Kidney capillary endothelial cell (primary cell): ENCODE measurements at places on chromosomes 4 and X.

- DNase-seq = no peak
Measured at GRCh38 chrX:21747558-21747957, 10.4 kb downstream of the SMPX start.

GRCh38 chrX:44012484-44013096, 39.4 kb upstream of the NDP start:
- peak; percentile 73 for DNase-seq

GRCh38 chr4:99356992-99357391, 4.4 kb upstream of the ADH1C start:
- no peak for DNase-seq

- no peak for DNase-seq
Measured at GRCh38 chr4:124435274-124435950, 277.1 kb downstream of the ANKRD50 start.

DNA sequence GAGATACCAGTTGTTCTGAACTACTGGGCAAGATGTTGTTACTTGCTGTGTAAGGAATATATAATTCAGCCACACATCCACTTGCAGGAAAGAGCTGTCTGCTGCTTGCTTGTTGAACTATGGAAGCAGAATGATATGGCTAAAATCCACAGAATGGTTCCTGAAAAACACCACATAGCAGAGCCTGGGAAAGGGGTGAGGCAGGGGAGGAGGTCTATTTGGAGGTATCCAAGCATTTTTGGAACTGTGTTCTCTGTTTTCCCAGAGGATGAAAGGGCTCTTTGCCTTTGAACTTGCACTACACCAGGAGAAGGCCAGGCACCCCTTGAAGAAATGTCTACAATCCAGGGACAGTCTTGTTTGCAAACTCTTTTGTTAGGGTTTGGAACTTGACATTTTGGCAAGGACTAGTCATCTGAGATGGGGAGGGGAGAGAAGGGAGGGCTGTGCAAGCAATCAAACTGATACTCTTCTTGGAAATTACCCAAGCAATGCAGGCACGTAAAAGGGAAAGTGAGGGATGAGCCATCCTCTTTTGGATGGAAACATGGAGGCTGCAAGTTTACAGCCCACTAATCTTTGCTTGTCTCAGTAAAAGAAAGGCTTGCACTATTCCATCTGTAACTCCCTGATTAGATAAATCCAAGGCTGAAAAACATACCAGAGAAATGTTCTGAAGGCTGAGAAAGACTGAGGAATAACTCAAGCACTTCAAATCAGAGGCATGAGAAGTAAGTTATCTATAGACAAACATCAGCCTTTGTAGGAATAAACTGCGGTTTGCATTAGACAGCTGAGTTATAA, 141.0 kb downstream of the TSPAN5 start:
- DNase-seq = no peak

- DNase-seq = peak; percentile 25
Measured at GRCh38 chr4:141246243-141246642, 25.5 kb downstream of the ZNF330 start.

DNA sequence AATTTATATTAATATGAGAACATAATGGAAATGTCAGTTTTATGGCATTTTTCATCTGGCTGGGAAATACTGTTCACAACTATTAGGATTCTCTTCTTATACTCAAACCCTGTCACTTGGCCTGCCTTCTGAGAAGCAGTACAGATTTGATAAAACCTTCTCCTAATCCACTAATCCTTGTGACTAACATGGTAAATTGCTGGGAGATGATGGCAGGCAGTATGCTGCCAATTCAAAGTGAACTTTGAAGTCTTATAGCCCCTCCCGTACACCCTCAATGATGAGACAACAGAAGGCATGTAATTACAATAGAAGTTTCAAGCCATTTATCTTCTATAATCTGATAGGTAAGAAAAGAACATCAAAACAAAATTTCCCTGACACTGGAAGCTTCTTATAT, 36.9 kb downstream of the PAQR3 start:
- DNase-seq = no peak

- peak; percentile 82 for DNase-seq
Measured at GRCh38 chr4:76198411-76199237, 15.0 kb downstream of the SCARB2 start.

GRCh38 chrX:154795016-154795415, 10.3 kb downstream of the MPP1 start:
- no peak for DNase-seq

- no peak for DNase-seq
Measured at GRCh38 chr4:153261914-153262313, 57.7 kb downstream of the TRIM2 start.

GRCh38 chr4:55435141-55435841, 39.5 kb downstream of the TMEM165 start:
- DNase-seq = peak; percentile 14

GRCh38 chrX:107324493-107325310, 118.3 kb downstream of the DNAAF6 start:
- peak; percentile 0 for DNase-seq

DNA sequence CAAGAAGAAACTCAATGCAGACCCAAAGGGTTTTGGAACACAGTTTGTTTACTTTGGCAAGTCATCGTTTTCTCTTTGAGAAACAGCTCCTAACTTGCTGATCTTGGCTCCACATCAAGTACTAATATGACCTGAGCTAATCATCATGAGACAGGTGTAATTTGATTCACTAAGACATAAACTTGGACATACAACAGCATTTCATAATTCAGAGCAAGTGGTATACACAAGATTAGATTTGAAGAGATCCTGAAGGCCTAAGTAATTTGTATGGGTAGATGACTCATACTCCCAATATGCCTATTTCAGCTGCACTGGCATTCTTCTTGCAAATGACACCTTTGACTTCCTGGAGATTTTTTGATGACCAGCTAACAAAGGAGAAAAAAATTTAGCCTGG, 1521.7 kb downstream of the RPA4 start:
- no peak for DNase-seq

- DNase-seq = no peak
Measured at GRCh38 chr4:83083925-83084475, 30.5 kb downstream of the PLAC8 start.

DNA sequence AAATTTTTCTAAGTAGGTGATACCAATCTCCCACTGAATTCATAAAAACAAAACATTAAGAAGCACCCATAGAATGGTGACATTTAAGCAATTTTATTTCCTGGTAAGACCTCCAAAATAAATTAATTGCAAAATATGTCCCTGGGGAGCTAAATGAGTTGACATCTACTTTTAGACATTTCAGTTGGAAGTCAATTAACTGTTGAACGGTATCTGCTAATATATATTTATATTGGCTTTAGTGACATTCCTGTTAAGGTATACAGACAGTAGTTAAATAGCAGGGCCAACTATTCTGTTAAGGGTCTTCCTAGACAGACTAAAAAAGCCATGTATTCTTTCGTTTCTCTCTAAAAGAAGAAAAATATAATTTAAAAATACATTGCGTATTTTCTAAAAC, at the start of gene PRR27:
PRR27 (plus strand) TSS at position 301 of the 400 bp plus-strand sequence. CDS start 139 bp downstream, outside the sequence.
- no peak for DNase-seq

- DNase-seq = no peak
Measured at GRCh38 chr4:961351-962230, 11.8 kb downstream of the DGKQ start.

GRCh38 chr4:122481766-122482405, 25.4 kb upstream of the IL2 start:
- no peak for DNase-seq

DNA sequence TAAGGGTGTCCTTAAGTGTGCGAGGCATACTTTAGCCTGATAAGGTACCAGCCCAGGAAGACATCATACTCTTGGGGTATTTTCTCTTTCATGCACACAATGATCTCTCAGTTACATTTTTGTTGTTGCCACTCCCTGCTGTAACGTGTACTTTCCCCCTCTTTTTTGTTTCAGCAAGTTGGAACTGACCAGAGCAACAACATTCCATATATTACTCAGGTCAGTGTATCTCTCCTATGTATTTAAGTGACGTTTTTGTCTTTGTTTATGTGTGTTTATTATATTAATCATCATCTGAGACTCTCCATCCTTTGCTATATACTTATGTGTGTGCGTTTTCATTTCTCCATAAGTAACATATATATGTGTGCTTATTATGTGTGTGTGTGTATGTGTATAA, 71.3 kb upstream of the VBP1 start:
- DNase-seq = no peak

GRCh38 chr4:125780164-125780563, 465.4 kb downstream of the FAT4 start:
- DNase-seq = no peak

DNA sequence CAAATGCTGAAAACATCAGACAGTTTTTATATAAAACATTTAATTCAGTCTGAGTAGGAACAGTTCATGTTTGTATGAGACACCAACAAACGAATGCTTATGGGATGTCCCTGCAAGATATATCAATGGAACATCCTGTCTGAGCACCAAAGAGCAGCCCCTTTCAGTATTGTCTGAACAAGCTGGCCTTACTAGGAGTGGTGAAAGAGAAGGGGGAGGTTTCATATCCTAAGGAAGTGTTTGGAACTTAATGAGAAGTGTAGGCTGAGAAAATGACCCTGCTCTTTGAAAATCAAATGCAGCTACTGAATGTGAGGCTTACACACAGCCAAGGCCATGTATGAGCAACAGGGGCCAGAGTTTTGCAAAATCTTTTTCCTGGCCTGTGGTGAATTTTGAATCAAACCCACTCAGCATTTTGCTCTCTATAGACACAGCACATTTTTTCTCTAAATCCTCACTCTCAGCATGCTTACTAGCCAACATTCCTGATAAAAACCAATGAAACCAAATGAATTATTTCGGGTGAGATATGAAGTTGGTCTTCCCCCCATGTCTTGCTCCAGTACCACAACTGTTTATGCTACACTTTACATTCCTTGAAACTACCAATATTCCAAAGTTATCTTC, 119.4 kb downstream of the LUZP4 start:
- no peak for DNase-seq

GRCh38 chr4:145743641-145744040, 63.7 kb downstream of the C4orf51 start:
- DNase-seq = no peak

- no peak for DNase-seq
Measured at GRCh38 chrX:153866302-153867019, 19.5 kb downstream of the L1CAM start.

- peak; percentile 16 for DNase-seq
Measured at GRCh38 chr4:70721747-70722146, at the start of gene RUFY3. TSS of gene RUFY3 (plus strand) at chr4:70721964. CDS start at chr4:70722574, 610 bp downstream.

DNA sequence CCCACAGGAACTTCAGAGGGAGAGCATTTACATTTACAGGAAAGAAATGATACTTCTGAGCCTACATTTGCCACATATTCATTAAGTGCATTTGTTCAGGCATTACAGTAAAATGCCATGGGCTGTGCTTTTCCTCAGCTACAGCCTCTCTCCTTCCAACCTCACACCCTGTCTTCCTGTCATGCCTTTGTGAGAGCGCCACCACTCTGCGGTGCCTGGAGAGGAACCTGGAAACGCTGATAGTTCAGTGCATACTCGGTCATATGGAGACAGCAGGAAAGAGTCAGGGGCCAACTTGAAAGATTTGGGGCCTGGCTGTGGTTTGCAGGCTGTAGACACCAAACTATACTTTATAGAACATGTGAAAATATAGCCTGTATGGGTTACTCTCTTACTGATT, 40.5 kb downstream of the NFKB1 start:
- DNase-seq = no peak

DNA sequence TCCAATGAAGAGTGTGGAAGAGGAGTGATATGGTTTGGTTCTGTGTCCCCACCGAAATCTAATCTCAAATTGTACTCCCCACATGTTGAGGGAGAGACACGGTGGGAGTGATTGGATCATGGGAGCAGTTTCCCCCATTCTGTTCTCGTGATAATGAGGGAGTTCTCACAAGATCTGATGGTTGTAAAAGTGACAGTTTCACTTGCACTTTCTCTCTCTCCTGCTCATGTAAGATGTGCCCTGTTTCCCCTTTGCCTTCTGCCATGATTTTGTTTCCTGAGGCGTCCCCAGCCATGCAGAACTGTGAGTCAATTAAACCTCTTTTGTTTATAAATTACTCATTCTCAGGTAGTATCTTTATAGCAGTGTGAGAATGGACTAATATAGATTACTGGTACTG, 39.6 kb downstream of the FAM47C start:
- DNase-seq = no peak

DNA sequence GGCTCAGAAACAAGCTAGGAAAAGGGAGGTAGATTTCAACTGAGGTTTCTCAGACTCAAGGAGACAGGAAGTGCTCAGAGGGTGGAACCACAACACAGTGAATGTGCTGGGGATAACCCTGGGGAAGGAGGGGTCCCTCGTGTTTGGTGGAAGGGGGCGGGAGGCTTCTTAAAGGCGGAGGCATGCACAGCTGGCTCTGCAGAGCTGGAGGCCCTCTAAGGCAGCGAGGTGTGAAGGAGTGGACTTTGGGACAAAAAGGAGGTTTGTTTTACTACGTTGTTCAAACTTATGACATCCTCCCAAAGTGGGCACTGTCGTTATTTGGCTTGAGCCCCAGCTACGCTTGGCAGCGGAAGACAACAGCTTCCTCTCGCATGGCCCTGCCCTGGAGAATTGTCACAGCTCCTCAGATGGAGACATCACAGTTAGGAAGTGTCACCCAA, 21.7 kb upstream of the MTM1 start:
- DNase-seq = no peak

GRCh38 chr4:85913931-85914694, 439.2 kb downstream of the ARHGAP24 start:
- no peak for DNase-seq

- DNase-seq = no peak
Measured at GRCh38 chr4:3037957-3038461, 36.3 kb downstream of the HTT-AS start.

DNA sequence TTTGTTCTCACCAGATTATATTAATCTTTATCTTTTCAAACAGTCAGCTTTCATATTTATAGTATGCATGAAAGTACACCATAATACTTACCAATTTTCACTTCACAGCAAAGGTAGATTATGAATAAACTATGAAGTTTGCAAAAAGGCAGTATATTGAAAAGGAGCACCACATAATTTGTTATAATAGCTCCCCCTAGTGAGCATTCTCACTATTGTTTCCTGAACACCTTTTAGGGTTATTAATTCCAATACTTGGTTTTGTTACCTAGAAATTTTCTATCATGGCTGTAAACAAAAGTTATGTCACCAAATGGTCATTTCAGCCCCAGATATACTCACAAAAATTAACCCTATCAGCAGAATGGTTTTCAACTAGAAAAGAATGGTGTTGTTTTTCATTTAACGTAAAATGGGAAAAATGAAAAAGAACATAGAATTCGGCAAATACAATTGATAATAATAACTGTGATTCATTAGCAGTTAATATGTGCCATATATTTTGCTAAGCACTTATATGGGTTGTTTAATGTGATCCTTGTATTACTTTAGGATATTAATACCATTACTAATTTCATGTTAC, 30.2 kb upstream of the NKX6-1 start:
- peak; percentile 41 for DNase-seq

DNA sequence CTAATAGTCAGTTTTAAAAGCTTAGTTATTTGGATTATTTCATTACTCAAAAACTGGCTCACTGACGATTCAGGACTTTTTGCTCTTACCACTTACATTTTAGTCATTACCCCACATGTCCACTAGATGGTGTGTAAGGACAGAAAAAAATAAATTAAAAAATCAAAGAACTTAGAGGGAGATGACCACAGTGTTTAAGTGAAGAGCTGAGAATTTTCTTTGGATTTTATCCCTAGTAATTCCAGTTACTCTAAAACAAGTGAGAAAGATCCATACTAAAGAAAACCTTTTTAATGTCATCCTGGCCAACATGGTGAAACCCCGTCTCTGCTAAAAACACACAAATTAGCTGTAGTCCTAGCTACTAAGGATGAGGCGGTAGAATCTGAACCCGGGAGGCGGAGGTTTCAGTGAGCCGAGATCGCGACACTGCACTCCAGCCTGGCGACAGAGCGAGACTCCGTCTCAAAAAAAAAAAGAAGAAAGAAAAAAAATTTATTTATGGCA, 26.4 kb upstream of the TMPRSS11B start:
- DNase-seq = peak; percentile 42
